Endodermal cell (in vitro differentiated cells): ENCODE measurements at places on chromosomes 7 and 10. TPM values are rescaled to one million over a fixed set of nuclear protein-coding genes. Genes with fewer than 3 reads are reported as not detected.

ZNF365 gene
- not detected in 3 replicates for total RNA-seq

LRRC4 gene
- 1.2 and 1.5 TPM in 2 replicates for total RNA-seq

HABP2 gene
- total RNA-seq: 0.19 to 0.97 TPM (median 0.71 TPM) in 3 replicates

PNLIP gene
- total RNA-seq: not detected in 2 replicates

HTRA1 gene
- total RNA-seq: 3.1 and 5.0 TPM in 2 replicates

FAM180A gene
- not detected in 3 replicates for total RNA-seq

DEPP1 gene
- total RNA-seq: 1.3 and 2.1 TPM in 2 replicates

DNA sequence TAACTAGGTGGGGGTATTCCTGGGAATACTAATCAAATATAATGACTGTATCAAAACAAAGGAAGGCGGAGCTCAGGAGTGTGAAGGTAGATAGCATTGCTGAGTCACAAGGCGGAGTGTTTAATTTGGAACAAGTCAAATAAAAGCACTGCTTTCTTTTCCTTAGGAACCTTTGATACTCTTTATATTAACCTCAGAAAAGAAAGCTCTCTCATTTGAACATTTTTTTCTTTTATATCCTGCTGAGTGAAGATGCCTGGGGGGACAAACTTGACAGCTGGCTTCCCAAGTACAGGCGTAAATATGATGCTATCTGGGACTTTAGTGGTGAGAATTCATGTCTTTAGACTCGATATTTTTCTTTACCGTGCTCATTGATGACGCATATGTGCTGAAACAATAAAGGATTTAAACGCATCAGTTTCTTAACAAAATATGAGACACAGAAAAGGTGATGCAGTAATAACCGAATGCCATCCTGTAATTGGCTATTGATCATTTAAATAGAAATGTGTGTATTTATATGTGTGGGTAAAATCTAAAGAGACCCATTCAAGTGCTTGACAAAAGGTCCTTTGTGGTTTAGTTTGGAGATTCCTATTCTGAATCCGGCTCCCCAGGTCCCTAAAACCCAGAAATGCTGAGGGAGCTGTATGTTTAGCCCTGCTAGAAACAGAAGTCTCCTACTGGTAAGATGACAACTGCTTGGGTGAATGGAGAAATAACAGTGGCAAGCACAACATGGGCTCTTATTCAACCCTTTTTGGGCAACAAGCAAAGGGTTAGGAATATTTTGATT, 102.7 kb downstream of the PRTFDC1 start:
- no peak overlapping the region for H3K4me3 ChIP-seq
- peak overlapping the region; percentile 85 for H3K27ac ChIP-seq
- H3K36me3 ChIP-seq: no peaks in the 10 kb centered on the region
- no peak for DNase-seq
- no peaks in the 10 kb centered on the region for H3K27me3 ChIP-seq
- no peaks in the 10 kb centered on the region for H3K4me1 ChIP-seq

DNA sequence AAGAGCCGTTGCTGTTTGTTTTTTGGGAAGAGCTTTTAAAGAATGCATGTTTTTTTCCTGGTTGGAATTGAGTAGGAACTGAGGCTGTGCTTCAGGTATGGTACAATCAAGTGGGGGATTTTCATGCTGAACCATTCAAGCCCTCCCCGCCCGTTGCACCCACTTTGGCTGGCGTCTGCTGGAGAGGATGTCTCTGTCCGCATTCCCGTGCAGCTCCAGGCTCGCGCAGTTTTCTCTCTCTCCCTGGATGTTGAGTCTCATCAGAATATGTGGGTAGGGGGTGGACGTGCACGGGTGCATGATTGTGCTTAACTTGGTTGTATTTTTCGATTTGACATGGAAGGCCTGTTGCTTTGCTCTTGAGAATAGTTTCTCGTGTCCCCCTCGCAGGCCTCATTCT, 31.6 kb downstream of the PFKFB3 start:
- no peaks in the 10 kb centered on the region for H3K27me3 ChIP-seq
- DNase-seq: no peak
- no peak overlapping the region for H3K27ac ChIP-seq

GRCh38 chr10:70255329-70256299, 22.4 kb upstream of the PPA1 start:
- H3K4me3 ChIP-seq: no peak overlapping the region
- H3K27ac ChIP-seq: no peak overlapping the region
- H3K4me1 ChIP-seq: no peaks in the 10 kb centered on the region
- H3K27me3 ChIP-seq: no peaks in the 10 kb centered on the region
- no peak for DNase-seq

GRCh38 chr7:51349820-51350545, 33.4 kb upstream of the COBL start:
- no peak overlapping the region for H3K4me3 ChIP-seq
- H3K27ac ChIP-seq: no peak overlapping the region
- H3K36me3 ChIP-seq: no peaks in the 10 kb centered on the region
- no peaks in the 10 kb centered on the region for H3K27me3 ChIP-seq

- H3K27me3 ChIP-seq: no peaks in the 10 kb centered on the region
- peaks cover 3% of the 10 kb centered on the region for H3K4me1 ChIP-seq
- H3K4me3 ChIP-seq: peak within 1 kb of the TSS; percentile 94
- peak; percentile 79 for DNase-seq
- peak within 1 kb of the TSS; percentile 96 for H3K27ac ChIP-seq
- H3K36me3 ChIP-seq: peaks cover 19% of the 10 kb centered on the region
Measured at GRCh38 chr7:2631946-2632732, at the start of gene TTYH3. Gene TTYH3, plus strand, starts transcription at chr7:2631986. Its CDS starts 170 bp downstream, at chr7:2632156.

DNA sequence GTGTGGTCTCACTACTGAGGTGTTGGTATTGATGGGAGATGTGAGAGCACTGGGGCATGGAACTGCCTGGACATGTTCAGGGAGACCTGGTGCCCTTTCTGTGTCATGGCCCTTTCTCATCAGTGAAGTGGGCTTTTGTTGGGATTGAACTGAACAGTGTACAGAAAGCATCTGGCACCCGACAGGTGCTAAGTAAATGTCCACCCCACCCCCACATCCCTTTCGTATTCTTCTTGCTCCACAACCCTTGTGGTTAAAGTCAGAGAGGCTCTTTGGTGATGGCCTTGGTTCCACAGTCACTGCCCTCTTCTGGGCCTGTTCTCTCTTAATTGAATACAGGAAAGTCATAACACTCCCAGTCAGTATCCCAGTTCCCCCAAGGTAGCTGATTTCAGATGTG, 5.4 kb downstream of the NOM1 start:
- H3K27ac ChIP-seq: no peak overlapping the region
- no peaks in the 10 kb centered on the region for H3K27me3 ChIP-seq
- no peak overlapping the region for H3K4me3 ChIP-seq
- peak; percentile 17 for DNase-seq
- H3K36me3 ChIP-seq: peaks cover 65% of the 10 kb centered on the region

DNA sequence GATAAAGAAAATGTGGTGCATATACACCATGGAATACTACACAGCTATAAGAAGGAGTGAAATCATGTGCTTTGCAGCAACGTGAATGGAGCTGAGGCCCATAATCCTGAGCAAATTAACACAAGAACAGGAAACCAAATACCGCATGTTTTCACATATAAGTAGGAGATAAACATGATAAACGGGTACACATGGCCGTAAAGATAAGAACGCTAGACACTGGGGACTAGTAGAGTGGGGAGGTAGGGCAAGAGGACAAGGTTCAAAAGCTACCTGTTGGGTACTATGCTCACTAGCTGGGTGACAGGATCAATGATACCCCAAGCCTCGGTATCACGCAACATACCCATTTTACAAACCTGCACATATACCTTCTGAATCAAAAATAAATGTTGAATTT, 113.7 kb downstream of the CSTF2T start:
- H3K27me3 ChIP-seq: no peaks in the 10 kb centered on the region
- H3K4me3 ChIP-seq: no peak overlapping the region
- H3K4me1 ChIP-seq: no peaks in the 10 kb centered on the region
- H3K36me3 ChIP-seq: no peaks in the 10 kb centered on the region
- H3K27ac ChIP-seq: no peak overlapping the region

- no peak overlapping the region for H3K4me3 ChIP-seq
- H3K27ac ChIP-seq: no peak overlapping the region
- H3K27me3 ChIP-seq: no peaks in the 10 kb centered on the region
- no peaks in the 10 kb centered on the region for H3K36me3 ChIP-seq
- DNase-seq: no peak
Measured at GRCh38 chr10:33098951-33099663, 141.1 kb upstream of the ITGB1 start.

DNA sequence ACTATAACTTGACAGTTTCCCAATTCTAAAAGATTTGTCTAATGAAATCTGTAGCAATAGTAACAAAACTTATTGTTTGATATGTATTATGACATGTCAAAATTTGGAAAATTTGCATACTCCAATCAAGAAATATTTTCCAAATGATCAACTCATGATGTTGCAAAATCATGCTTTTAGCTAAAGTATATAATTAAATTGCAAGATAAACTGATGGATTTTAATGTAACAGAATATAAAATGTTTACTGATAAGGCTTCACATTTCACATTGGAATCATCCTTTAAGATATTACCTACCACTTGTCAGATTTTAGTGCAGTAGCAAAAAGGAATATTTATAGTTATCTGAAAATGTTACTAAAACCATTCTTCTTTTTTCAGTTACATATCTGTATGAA, 421.9 kb upstream of the SEMA3D start:
- DNase-seq: no peak
- no peak overlapping the region for H3K4me3 ChIP-seq
- no peaks in the 10 kb centered on the region for H3K36me3 ChIP-seq
- H3K27me3 ChIP-seq: no peaks in the 10 kb centered on the region

DNA sequence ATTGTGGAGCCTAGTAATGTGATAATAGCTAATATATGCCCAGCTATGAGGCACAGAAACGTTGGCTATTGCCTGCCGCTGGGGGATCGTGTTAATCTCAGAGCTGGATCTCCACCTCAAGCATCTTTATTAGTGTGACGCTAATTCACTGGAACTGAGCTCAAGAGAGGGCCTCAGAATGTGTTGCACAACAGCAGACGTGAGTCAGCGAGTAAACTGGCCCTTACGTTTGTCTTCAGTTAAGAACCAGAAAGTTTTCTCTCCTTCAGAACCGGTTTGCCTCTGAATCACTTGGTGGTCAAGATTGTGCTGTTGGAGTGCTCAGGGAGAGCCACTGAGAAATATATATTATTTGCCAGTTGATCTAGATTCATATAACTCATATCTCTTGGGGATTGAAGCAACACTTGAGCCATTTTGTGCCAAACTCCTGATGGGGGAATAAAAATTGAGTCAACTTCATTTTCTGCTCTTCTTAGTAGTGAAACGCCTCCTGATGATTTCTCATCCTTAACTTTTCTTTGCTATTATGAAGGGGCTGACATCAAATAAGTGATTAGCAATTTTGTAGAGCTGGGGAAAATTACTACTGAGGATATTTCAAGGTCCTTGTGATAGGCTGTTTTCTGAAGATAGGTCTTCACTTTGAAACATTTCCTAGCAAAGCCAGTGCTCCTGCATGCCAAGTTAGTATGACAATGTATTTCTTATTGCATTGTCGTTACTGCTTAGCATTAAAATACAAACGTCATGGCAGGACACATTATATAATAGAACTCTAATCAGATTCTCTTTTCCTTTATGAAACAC, 22.3 kb downstream of the BZW2 start:
- no peak overlapping the region for H3K4me3 ChIP-seq
- peaks cover 55% of the 10 kb centered on the region for H3K36me3 ChIP-seq
- no peak overlapping the region for H3K27ac ChIP-seq
- no peak for DNase-seq
- no peaks in the 10 kb centered on the region for H3K4me1 ChIP-seq
